ENCODE measurements at places on chromosomes 6 and 20.

GRCh38 chr20:33653218-33653899, 8.8 kb upstream of the C20orf144 start:
- no peak for DNase-seq

DNA sequence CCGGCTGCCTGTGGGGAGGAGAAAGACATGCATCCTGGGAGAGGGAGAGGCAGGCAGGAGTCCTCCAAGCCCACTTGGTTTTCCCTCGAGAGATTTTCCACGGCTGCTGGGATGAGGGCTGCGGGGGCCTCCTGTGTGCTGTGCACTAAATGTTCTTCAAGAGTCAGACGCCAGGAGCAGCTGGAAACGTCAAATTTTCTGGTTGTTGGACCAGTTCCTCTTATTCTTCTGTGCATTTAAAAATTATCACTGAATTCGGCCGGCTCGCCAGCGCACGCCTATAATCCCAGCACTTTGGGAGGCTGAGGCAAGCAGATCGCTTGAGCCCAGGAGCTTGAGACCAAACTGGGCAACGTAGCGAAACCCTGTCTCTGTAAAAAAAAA, 32.8 kb upstream of the NTSR1 start:
- DNase-seq, result no peak

- DNase-seq, result no peak
These were observed 33.0 kb downstream of the NUP153 start for GRCh38 chr6:17673543-17674254.

- DNase-seq, result no peak
These were observed 148.3 kb downstream of the GPX5 start for GRCh38 chr6:28673787-28674671.

DNA sequence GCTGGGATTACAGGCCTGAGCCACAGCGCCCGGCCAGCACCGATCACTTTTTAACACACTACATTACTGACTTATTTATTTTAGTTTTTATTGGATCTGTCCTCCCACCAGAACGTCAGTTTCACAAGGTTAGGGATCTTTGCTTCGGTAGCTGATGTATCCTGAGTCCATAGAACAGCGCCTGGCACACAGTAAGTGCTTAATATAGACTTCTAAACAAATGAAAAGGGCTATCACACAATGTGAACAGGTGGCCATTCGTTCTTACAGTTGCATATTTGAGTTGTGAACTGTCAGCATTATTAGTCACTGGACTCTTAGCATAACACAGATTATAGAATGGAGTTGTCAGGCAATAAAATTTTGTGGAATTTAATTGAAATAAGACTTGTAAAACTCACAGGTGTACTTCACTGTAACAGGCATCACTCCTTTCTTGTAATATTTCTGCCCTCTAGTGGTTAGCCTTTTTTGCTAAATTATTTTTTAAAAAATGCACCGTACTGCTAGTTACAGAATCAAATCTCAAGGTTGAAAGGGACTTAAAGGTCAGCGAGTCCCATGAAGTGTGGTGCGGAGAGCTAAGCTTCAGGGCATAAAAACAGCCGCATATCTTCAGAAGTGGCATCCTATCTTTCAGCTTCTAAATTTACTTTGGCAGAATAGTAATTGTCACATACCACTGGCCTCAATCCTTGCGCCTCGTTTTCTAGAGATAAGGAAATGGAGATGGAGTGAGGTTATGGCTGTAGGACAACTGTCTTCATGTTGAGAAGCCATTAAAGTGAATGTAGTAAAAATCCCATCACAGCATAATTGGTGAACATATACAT, 3.4 kb upstream of the TBC1D7 start:
- DNase-seq, result no peak

DNA sequence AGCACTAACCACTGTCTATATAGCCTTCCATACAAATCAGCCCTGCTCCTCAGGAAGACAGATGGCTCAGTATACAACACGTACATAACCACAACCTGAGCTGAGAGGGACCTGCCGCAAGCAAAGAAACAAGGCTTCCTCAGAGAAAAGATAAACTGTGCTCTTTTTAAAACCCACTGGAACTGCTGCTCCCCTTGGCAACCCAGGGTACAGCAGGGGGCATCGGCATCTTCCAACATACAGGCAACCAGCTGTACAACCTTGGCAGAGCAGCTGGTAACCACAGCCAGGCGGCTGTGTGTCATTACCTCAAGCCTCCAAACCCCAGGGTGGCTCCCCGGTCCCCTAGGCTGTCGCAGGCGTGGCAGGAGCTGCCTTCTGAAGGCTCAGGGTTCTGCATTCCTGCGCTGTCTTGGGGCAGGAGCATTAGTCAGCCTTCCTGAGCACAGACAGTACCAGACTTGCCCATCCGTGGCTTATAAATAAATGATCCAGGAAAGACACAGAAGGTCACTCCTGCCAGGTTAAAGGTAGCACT, 249.5 kb downstream of the ADGRG6 start:
- peak; percentile 60 for DNase-seq

- DNase-seq, result no peak
These were observed 107.0 kb downstream of the HIVEP1 start for GRCh38 chr6:12119085-12119588.

DNA sequence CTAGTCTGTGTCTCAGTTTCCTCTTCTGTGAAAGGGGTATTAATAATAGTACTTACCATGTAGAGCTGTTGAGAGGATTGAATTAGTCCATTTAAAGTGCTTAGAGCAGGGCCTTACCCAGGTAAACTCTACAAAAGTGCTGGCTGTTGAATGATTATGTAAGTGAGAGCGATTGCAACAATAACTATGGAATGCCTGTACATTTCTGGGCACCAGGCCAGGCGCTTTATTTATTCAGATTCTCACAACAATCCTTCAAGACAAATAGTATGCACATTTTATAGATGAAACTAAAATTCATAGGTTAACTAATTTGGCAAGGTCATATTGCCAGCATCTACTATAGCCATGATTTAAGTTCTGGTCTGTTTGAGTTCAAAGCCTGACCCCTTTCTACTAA, 78.3 kb upstream of the MMS22L start:
- DNase-seq, result no peak

- DNase-seq, result no peak
These were observed 109.5 kb downstream of the SNX5 start for GRCh38 chr20:17859002-17859615.

GRCh38 chr6:29945281-29945820, 3.0 kb downstream of the HLA-A start:
- DNase-seq, result no peak

DNA sequence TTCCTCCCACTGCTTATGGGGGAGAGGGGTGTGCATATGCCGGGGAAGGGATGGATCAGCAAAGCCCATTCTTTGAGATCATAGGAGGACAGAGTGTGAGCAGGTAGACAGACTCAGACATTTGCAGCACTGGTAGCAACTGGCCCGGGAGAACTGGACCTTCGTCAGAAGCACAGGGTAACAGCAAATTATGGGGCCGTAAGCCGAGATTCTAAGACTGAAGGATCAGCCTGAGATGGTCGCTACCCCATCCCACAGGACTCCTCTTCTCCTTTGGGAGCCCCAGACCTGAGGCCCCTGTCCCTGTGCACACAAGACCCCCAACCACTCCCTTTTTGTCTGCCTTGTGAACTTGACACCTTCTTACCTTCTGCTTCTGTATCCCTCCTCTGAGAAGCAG, 106.5 kb downstream of the TOX2 start:
- DNase-seq, result no peak

DNA sequence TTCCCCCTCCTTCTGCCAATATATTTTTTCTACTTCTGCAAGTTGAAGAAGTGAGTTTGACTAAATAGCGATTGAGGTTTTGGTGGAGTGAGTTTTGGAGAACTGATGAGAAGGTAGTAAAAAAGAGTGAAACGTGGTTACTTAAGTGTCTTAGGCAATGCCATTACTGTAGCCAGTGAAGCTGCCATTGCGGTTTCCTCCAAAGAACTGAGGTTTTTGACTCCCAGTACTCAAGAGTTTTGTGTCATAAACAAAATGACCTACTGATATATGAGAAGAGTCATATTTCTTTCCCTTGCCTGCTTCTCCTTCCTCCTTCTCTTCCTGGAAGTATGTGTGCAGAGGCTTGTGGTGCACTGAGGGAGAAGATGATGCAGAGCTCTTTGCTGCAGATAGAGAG, 554.5 kb upstream of the MAP3K7 start:
- DNase-seq, result no peak

- no peak for DNase-seq
These were observed 22.2 kb downstream of the KHDC1L start for GRCh38 chr6:73203098-73203497.

GRCh38 chr6:118744261-118744941, 93.0 kb upstream of the CEP85L start:
- DNase-seq, result no peak

- no peak for DNase-seq
These were observed 52.1 kb upstream of the CD93 start for GRCh38 chr20:23138226-23138625.

- no peak for DNase-seq
These were observed 127.9 kb downstream of the CDK19 start for GRCh38 chr6:110687326-110687725.

DNA sequence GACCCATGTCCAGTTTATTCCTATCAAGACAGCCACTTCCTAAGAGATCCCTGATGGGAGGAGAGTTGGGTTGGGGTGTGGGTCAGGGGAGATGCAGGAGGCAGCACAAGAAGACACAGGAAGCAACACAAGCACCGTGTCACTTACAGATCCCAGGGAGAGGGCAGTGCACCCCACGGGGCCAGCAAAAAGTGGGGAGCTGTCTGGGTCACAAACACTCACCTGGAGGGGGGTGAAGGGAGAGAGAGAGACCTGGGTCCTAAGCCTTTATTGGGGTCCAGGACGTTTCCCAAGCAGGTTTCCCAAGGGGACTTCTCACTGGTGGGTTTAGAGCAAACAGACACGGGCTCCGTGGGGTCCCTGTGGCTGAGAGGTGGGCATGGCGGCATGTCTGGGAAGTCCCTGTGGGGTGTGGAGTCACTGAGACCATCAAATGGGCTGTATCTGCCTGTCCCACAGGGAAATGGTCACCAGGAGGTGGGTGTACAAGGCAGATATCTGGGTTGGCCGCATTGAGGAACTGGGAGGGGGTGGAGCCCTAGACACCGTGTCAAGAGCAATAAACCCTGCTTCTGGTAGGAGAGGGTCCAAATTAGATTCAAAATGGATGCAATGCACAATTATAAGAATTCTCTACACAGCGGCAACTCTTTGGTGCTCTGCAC, 1.6 kb upstream of the CD93 start:
- no peak for DNase-seq

DNA sequence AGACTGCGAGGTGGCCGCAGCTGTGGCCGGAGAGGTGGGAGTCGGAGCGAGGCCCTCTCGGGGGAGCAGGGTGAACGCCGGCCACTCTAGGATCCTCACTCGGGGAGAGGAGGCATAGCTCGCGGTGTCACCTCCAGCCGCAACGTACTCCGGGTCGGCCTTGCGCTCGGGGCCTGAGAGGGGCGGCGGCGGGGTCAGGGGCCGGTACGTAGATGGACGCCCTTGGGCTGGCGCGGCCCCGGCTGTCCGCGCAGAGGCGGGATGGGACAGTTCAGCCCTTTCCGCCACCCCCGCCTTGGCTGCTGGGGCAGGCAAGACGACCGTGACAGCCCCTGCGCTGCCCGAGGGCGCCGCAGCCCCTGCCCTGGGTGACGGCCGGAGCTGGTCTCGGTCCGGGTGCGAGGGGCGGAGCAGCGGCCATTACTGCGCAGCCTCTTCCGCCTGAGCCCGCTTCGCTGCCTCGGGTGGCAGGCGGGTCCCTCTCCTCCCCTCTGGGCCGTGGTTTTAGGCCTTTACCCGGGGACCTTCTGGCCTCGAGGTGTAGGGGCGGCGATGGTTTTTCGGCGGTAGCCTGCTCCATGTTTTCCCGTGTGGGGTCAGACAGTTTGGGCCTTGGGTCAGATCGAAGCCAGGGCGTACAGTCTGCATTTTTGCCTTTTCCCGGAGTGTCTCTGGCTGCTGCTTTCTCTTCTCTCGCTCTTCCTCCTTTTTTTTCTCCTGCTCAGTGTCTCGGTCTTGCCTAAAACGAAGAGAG, 405 bp downstream of the RNF146 start:
- DNase-seq, result peak; percentile 29

GRCh38 chr6:55388211-55388610, 60.9 kb downstream of the GFRAL start:
- DNase-seq, result no peak

GRCh38 chr6:157535340-157536222, 154.6 kb downstream of the ZDHHC14 start:
- DNase-seq, result no peak

- DNase-seq, result no peak
These were observed 46.8 kb downstream of the PLN start for GRCh38 chr6:118594877-118595276.

DNA sequence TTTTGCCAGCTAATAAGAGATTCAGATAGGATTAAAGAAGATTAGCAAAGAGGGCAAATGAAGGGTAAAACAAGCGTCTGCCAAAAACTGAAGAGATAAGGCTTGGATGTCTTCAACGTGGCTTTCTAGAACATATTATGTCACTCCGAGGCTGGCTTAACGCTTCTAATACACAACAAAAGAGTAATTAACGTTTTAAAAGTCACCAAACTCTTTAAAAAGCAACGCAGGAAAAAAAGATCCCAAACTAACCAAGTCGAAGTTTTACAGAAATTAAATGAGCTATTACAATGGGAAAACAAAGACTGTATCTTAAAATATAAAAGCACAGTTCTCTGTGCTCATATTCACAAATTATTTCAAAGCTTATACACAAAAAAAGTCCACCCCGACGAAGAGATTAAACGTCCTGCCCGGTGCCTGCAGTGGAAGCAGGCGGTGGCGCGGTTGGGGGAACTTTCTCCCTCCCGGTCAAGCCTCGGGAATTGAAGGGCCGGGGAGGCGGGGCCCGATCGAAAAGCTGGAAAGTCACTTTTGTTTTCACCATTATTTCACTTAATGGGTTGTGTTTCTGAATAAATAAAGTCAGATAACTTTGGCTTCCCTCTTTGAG, 1.2 kb downstream of the MAK start:
- DNase-seq, result no peak

- DNase-seq, result peak; percentile 65
These were observed 13.8 kb downstream of the RNASET2 start for GRCh38 chr6:166942393-166943168.

- no peak for DNase-seq
These were observed 57.7 kb downstream of the CLVS2 start for GRCh38 chr6:123053602-123054225.

- DNase-seq, result no peak
These were observed 162.5 kb downstream of the VEGFA start for GRCh38 chr6:43932259-43933147.

DNA sequence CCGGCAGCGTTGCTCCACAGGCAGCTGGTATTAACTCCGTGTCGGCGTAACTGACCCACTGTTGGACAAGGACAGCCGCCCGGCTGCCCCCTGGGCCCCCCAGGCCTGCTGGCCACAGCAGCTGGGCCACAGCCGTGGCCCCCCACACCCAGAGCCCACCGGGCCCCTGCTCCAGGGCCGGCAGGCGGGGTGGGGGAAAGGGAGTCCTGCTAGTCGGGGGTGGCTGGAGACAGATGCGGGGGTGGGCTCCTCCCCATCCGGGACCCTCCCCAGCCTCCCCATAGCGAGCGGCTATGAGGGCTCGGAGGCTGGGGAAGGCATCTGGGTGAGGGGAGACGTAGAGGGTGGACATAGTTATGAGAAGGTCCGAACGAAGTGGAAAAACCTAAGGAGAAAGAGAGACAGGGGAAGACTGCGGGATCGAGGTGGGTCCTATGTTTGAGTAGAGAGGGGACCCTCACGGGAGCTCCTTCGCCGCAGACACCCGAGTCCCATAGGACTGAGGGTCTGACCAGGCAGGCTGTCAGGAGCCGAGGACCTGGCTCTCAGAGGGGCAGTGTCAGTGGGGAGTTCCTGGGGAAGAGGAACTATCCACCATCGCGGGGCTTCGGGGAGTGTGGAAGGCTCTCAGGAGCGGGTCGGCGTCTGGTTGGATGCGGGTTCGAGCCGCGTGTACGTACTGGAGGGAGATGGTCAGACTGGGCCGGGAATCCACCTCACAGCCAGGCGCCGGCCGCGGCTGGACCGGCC, 511 bp downstream of the VARS1 start:
- no peak for DNase-seq

Data from activated T-cell treated with anti-CD3 and anti-CD28 coated beads, Interleukin-2, amount 50 U/mL, for 4 hours (primary cell).